Esophagus squamous epithelium (tissue), 5 donors: ENCODE measurements at places on chromosomes 6 and 20. TPM values are rescaled to one million over a fixed set of nuclear protein-coding genes. Genes with fewer than 3 reads are reported as not detected.

GRCh38 chr6:11368760-11369159 is 136.3 kb upstream of the NEDD9 start:
- no peaks in the 10 kb centered on the region for H3K27me3 ChIP-seq
- DNase-seq = no peak
- no peak overlapping the region for H3K4me3 ChIP-seq
- H3K36me3 ChIP-seq = no peaks in the 10 kb centered on the region
- H3K4me1 ChIP-seq = peaks cover 49% of the 10 kb centered on the region

MMS22L gene
- total RNA-seq = 10.3 TPM

DNA sequence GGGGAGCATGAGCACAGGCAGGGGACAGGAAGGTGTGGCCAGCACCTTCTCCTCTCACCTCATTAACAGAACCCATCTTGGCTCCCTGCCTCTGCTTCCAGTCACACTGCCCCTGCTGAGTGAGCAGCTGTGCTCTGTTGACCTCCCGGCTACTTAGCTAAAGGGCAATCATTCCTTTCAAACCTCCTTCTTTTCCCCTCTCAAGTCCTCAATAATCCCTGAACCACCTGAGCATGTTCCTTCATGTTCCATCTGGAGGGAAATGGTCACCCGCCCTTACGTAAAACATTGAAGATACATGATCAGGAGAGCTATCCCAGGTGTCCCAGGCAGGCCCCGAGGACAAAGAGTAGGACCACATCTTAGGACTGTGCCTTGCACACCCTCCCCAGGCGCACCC is 21.7 kb upstream of the MRPS10 start:
- peaks cover 12% of the 10 kb centered on the region for H3K4me1 ChIP-seq
- H3K27ac ChIP-seq = peak overlapping the region; percentile 80
- H3K27me3 ChIP-seq = no peaks in the 10 kb centered on the region
- H3K4me3 ChIP-seq = no peak overlapping the region
- peaks cover 77% of the 10 kb centered on the region for H3K36me3 ChIP-seq
- DNase-seq = no peak

DNA sequence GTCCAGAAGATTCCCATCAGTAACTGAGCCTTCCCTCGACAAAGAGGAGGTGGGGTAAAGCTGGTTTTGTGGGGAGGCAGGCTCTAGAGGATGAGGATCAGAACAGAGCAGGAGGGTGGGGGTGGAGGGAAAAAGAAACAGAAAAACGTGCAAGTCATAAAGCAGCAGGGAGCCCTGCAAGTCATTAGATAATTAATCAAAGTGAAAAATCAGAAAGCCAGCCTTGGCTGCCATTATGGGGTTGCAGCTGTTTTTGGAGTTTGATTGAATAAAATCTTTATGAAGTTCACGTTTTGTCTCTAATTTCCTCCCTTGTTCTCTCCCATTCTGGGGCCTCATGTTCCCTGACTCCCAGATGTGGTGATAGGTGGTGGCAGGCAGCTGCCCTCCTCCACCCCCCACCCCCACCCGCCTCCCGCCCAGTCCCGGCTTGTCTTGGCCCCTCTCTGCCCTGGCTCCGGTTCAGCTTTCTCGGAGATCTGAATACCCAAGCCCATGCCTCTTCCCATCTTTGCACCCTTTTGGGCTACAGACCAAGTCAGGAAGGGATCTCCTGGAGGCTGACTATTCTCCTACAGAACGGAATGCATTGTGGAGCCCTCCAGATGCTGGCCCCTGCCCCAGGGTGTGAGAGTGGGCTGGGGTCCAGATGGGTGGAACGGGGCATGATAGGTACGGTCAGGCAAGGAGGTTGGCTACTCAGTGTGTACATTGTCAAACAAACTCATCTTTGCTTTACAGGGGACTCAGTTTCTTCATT is 141.8 kb downstream of the CDC5L start:
- H3K27me3 ChIP-seq = no peaks in the 10 kb centered on the region
- H3K36me3 ChIP-seq = no peaks in the 10 kb centered on the region
- no peaks in the 10 kb centered on the region for H3K4me1 ChIP-seq
- DNase-seq = no peak

FOXS1 gene
- total RNA-seq = 0.32 TPM

- DNase-seq = no peak
- no peaks in the 10 kb centered on the region for H3K4me1 ChIP-seq
- no peaks in the 10 kb centered on the region for H3K27me3 ChIP-seq
- no peak overlapping the region for H3K27ac ChIP-seq
These were observed 15.0 kb upstream of the MARCKS start for GRCh38 chr6:113842165-113842564.

CRISP3 gene
- 23.5 TPM for total RNA-seq

DNA sequence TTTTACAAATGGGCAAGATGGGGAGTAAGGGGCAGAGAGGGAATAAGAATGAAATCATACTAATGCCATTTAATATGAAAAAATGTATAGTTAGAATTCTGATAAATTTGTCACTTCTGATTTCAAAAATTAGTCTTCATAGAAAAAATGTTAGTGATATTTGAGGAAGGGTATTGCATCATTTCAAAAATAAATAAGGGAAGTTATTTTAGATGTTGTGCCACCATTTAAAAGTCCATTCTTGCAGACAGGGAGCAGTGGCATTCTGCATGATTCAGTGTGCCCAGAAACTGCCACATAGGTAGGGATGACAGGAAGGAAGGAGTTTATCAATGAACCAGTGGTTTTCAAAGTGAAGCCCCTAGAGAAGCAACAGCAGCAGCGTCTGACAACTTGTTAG is 674.6 kb downstream of the EPM2A start:
- H3K36me3 ChIP-seq = no peaks in the 10 kb centered on the region
- H3K27me3 ChIP-seq = no peaks in the 10 kb centered on the region
- no peak for DNase-seq
- H3K4me1 ChIP-seq = no peaks in the 10 kb centered on the region
- no peak overlapping the region for H3K27ac ChIP-seq
- no peak overlapping the region for H3K4me3 ChIP-seq

- no peaks in the 10 kb centered on the region for H3K4me1 ChIP-seq
- H3K27me3 ChIP-seq = no peaks in the 10 kb centered on the region
- DNase-seq = no peak
- H3K4me3 ChIP-seq = no peak overlapping the region
- no peak overlapping the region for H3K27ac ChIP-seq
These were observed 73.1 kb downstream of the OPN5 start for GRCh38 chr6:47854971-47855370.

DNA sequence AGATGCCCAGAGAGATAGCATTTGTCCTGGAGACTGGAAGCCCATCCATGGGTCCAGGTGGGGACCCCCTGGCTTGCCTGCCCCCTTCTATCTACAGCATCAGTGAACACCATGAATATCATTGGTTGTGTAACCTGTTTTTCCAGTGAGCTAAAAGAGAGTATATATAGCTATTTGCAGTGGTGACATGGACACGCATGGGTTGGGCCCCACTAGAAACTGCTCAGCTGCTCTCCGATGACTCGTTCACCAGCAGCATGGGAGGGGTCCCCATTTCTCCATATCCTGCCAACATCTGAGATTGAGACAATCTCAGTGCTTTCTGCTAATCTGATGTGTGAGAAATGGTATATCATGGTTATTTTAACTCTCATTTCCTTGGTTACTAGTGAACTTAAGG is 4.0 kb upstream of the ZC3H12D start:
- H3K27me3 ChIP-seq = no peaks in the 10 kb centered on the region
- H3K4me3 ChIP-seq = no peak overlapping the region
- no peaks in the 10 kb centered on the region for H3K36me3 ChIP-seq
- peaks cover 11% of the 10 kb centered on the region for H3K4me1 ChIP-seq
- no peak for DNase-seq

- H3K36me3 ChIP-seq = no peaks in the 10 kb centered on the region
- no peak for DNase-seq
- H3K27me3 ChIP-seq = no peaks in the 10 kb centered on the region
- H3K4me3 ChIP-seq = no peak overlapping the region
These were observed 104.5 kb upstream of the ADGRF1 start for GRCh38 chr6:47146431-47147174.

DNA sequence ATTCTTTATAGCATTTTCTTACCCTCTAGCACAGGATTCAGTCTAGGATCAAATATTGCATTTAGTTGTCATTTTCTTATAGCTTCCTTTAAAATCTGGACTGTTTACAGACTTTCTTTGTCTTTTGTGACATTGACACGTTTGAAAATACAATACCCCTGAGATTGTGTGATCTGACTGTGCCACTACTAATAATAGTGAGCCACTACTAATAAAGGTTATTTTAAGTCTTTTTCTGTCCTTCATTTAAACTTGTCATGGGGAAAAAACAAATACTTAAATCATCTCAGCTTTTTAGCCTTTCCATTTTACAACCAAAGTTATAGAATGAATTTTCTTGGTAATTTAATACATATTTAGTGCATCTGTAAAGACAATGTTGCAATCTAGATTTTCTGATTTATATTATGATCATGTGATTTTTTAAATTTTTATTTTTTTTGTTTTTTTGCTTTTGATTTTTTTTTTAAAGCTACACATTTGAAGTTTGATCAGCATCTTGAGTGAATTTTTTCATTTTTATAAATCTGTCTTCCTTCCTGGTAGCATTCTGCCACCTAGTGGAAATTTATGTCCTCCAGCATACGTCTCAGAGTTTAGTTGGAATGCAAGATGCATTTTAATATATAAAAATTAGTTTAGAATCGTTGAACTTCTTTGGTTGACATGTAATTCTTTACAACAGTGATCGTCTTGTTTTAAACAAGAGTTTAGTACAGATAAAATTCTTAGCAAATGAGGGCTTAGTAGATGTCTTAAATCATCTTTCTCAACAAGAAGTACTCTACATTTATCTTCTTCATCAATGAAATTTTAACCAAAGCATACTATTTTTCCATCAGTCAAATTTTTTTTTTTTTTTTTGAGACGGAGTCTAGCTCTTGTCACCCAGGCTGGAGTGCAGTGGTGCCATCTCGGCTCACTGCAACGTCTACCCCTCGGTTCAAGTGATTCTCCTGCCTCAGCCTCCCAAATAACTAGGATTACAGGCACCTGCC is 119.4 kb downstream of the NCOA3 start:
- no peak overlapping the region for H3K4me3 ChIP-seq
- no peak overlapping the region for H3K27ac ChIP-seq
- H3K36me3 ChIP-seq = peaks cover 3% of the 10 kb centered on the region
- H3K4me1 ChIP-seq = no peaks in the 10 kb centered on the region
- no peaks in the 10 kb centered on the region for H3K27me3 ChIP-seq

GRCh38 chr6:106056746-106057390 is 29.3 kb upstream of the PRDM1 start:
- no peak overlapping the region for H3K27ac ChIP-seq
- H3K4me3 ChIP-seq = no peak overlapping the region
- H3K27me3 ChIP-seq = no peaks in the 10 kb centered on the region
- H3K36me3 ChIP-seq = no peaks in the 10 kb centered on the region
- no peak for DNase-seq

TBXT gene
- total RNA-seq = not detected

DNA sequence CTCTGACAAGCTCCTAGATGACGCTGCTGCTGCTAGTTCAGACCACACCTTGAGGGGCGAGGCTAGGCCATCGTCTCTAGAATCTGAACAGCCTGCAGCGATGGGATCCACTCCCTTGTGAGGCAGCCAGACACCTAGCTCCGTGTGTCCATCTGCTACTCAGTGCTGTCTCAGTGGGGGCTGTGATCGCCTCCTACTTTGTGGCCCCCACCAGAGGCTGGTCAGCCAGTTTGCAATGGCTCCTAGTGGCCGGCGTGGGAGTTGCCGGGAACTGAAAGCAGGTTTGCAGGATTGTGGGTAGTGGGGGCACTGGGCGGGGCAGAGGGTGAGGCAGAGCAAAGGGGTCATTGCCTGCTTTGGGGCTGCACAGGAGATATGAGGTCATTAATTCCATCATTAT is 2.8 kb downstream of the CCN5 start:
- peak overlapping the region; percentile 19 for H3K4me3 ChIP-seq
- no peaks in the 10 kb centered on the region for H3K27me3 ChIP-seq
- H3K36me3 ChIP-seq = no peaks in the 10 kb centered on the region

DNA sequence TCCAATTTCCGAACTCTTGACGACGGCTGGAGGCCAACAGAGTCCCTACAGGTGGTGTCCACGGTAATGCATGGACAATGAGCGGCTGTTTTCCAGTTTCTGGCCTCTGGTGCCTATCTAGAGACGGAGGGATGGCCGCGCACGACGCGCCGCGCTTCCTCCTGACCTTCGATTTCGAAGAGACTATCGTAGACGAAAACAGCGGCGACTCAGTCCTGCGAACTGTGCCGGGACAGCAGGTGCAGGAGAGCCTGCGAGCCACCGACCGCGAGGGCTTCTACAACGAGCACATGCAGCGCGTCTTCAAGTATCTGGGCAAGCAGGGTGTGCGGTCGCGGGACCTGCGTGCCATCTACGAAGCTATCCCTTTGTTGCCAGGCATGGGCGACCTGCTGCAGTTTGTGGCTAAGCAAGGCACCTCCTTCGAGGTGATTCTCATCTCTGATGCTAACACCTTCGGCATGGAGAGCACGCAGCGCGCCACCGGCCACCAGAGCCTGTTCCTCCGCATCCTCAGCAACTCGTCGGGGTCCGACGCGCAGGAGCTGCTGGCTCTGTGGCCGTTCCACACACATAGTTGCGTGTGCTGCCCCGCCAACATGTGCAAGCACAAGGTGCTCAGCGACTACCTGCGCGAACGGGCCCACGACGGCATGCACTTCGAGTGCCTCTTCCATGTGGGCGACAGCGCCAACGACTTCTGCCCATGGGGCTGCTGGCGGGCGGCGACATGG is 169.4 kb downstream of the CDK19 start:
- H3K36me3 ChIP-seq = peaks cover 10% of the 10 kb centered on the region
- no peaks in the 10 kb centered on the region for H3K4me1 ChIP-seq
- no peak for DNase-seq
- no peaks in the 10 kb centered on the region for H3K27me3 ChIP-seq

- H3K4me1 ChIP-seq = peaks cover 11% of the 10 kb centered on the region
- DNase-seq = no peak
- no peak overlapping the region for H3K27ac ChIP-seq
- no peak overlapping the region for H3K4me3 ChIP-seq
These were observed 30.5 kb downstream of the MDGA1 start for GRCh38 chr6:37667050-37667814.

- no peaks in the 10 kb centered on the region for H3K4me1 ChIP-seq
- H3K27me3 ChIP-seq = no peaks in the 10 kb centered on the region
- no peak overlapping the region for H3K4me3 ChIP-seq
- no peak for DNase-seq
- no peak overlapping the region for H3K27ac ChIP-seq
These were observed 140.4 kb downstream of the PHACTR3 start for GRCh38 chr20:59744756-59745155.

LGSN gene
- not detected for total RNA-seq

DNA sequence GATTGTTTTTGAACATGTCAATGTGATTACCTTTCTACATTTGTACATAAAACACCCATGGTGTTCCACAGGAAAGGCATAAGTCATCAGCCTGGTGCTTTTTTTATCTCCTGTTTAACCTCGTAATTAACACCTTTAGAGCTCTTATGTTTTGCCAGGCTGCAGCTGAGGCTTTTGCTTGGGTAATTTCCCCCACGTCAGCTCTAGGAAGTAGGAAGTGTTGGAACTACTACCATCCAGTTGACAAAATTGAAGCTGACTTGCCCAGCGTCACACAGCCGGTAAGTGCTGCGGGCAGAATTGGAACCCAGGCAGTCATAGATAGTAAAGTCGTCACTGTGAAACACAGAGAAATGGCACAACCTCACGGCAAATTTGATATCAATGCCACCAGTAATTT is 86.6 kb upstream of the BMP2 start:
- no peak overlapping the region for H3K27ac ChIP-seq
- H3K36me3 ChIP-seq = no peaks in the 10 kb centered on the region
- no peaks in the 10 kb centered on the region for H3K4me1 ChIP-seq
- no peak overlapping the region for H3K4me3 ChIP-seq
- DNase-seq = no peak
